ENCODE measurements at places on chromosomes 12 and 14.

GRCh38 chr12:9960590-9960989, 10.6 kb upstream of the CLEC12A start:
- no peak for DNase-seq

GRCh38 chr12:115210533-115211252, 526.7 kb upstream of the TBX3 start:
- DNase-seq, result no peak

DNA sequence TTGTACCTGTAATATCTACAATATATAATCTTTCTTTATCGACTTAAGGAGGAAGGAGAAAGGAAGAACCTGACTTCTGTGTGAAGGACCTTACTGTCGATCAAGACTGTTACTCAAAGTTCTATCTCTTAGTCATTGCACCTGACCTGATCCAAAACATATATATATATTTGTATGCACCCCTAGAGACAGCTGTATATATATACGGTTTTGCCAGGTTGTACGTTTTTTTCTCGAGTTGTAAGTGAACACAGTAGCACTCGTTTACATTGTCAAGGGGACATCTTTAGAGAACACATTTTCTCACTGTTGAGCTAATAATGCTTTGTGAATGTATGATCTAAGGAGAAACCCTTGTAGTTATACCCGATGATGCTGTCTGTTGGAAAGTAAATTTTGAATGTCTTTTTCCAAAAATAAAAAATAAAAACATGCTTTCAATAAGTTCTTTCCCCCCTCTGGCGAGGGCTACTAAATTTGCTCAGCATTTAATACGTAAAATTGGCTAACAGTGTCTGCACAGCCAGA, 536 bp upstream of the SLC35E3 start:
- DNase-seq, result no peak

DNA sequence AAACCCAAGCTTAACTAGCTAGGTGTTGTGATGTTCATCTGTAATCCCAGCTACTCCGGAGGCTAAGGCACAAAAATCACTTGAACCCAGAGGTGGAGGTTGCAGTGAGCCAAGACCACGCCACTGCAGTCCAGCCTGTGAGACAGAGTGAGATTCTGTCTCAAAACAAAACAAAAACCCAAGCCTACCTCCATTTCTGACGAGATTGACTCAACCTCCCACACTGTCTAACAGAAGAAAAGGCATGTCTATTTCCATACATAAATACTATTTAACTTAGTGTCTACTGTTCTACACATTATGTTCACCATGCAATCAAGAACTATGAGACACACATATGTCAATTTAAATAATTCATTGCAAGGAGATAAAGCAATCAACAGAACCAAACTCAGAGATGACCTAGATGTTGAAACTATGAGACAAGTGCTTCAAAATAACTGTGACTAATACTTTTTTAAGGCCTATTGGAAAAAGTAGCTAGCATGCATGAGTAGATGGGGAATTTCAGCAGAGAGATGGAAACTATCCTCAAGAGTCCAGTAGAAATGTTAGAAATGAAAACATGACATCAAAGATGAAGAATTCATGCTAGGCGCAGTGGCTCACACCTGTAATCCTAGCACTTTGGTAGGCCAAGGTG, 75.9 kb upstream of the DHRS4 start:
- no peak for DNase-seq

DNA sequence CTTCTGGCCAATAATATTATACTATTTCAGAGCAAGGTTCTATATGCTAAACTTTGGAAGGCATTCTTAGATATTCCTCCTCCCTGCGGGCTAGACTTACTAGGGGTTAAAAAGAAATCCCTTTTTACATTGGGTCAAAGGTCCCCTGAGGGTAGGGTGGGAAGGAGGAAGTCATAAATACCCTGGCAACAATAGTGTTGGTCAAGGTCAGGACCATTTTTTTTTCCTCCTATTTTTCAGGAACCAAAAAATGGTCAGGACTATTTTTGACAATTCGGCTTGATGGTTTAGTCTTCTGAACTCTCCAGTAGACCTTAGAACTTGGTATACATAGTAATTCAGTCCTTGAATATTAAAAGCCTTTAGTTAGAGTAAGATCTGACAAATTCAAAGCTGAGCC, 4.5 kb upstream of the NANOG start:
- DNase-seq, result no peak

DNA sequence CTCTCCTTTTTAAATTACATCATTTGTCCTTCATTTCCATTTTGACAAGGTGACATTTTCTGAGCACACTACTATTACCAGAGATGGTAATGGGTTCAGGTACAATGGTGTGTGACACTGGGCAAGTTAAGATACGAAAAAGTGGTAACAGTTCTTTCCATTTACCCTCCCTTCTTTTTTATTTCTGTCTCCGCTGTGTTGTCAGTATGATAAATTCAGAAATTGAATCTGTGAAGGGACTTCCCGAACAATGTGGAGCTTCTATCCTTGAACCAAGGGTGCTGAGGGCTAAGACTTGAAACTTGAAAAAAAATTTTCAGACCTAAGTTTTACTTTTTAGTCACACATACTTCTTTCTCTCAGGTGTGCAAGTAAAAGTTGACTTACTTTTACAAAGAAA, 103.7 kb downstream of the ERC1 start:
- DNase-seq, result no peak

- no peak for DNase-seq
Measured at GRCh38 chr14:81682134-81682533, 148.5 kb upstream of the SEL1L start.

GRCh38 chr12:120761519-120761934, 35.9 kb downstream of the ACADS start:
- DNase-seq, result no peak

DNA sequence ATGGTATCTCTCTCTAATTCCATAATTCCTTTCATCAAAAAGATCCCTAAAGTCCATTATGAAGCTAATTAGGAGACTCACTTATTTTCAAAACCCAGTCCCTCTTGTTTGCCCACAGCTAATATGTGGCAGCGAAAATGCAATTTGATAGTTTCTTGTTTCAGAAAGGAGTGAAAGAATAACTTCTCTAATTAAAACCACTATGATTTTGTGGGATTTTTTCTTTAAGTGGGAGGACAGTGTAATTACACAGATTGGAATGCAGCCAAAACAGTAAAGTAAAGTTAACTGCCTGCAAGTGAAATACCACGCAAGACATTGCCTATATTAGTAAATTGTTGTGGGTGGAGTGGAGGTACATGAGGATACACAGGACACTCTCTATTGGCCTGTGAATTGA, 50.0 kb downstream of the PTPRO start:
- DNase-seq, result no peak

DNA sequence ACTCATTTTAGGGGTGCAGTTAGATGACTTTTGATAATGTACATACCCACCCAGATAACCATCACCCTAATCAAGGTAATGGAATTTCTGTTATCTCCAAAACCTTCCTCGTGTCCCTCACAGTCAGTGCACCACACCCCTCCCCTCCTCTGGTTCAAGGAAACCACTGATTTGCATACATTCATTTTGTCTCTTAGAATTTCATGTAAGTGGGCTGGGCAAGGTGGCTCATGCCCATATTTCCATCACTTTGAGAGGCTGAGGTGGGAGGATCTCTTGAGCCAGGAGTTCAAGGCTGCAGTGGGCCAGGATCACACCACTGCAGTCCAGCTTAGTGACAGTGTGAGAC, 15.7 kb downstream of the ADIPOR2 start:
- DNase-seq, result no peak

DNA sequence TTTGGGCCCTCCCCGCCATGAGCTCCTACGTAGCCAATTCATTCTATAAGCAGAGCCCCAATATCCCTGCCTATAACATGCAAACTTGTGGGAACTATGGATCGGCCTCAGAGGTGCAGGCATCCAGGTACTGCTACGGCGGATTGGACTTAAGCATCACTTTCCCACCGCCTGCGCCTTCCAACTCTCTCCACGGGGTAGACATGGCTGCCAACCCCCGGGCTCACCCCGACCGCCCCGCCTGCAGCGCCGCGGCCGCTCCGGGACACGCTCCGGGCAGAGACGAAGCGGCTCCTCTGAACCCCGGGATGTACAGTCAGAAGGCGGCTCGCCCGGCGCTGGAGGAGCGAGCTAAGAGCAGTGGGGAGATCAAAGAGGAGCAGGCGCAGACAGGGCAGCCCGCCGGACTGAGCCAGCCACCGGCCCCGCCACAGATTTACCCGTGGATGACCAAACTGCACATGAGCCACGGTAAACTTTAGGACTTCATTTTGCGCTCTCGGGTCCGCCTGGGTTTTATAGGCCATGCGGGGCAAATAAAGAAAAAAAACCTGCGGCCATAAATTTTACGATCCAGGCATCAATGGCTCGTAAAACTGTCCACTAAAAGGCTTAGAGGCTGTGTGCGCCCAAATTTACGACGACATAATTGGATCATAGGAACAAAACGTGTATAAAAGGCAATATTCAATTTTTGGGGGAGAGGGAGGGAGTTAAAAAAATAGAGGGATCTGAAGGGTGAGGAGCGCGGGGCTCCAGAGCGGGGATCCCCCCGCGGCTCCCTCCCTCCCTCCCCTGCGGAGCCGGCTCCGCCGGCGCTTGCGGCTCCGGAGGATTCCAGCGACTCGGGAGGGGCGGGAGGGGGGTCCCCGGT, 493 bp downstream of the HOXC5 start:
- no peak for DNase-seq

GRCh38 chr12:45235087-45236025, 19.5 kb downstream of the ANO6 start:
- DNase-seq, result no peak
